ENCODE measurements at places on chromosomes 16 and 17. TPM values are rescaled to one million over a fixed set of nuclear protein-coding genes. Genes with fewer than 3 reads are reported as not detected.

DNA sequence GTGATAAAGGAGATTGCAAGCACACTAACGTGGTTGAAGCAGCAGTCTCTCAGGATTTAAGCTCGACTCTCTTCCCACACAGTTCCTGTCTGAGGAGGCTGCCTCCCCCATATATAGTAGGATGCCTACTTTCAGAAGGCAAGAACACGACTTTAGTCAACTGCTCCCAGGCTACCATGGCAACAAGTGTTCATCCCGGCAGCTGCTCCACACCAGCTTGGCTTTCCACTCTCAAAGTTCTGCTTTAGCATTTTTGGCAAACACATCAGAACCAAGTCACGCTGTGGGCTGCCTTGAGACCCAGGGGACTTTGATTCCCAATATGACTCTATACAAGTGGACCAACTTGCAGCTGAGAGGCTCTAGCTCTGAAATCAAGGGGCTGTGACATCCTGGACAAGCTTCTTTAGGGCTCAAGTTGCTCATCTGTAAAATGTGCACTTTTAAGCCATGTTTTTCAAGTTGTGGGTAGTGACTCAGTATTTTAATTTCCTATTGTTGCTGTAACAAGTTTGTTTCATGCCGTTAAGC lies 16.5 kb downstream of the ZP2 start:
- DNase-seq = no peak

- DNase-seq = no peak
These were observed 87.3 kb upstream of the CORO6 start for GRCh38 chr17:29709866-29710519.

DNA sequence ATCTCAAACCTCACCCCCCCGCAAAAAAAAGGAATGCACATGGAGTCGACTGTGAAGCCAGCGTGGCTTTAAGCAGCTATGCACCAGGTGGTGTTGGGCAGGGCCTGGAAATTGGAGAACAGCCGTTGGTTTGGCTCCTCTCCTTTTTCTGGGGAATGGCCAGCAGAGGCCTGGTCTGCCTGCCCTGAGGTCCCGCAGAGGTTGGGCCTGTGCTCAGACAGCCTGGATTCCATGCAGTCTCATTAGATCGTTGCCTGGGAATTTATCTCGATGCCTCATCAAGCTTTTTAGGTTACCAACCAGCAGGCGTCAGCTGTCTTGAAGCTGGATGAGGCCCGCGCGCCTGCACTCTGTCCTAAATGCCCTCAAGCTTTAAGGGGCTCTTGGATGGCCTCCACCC lies 9.8 kb downstream of the SLC12A3 start:
- no peak for DNase-seq

The TBX6 gene
- 4.5 TPM for total RNA-seq

DNA sequence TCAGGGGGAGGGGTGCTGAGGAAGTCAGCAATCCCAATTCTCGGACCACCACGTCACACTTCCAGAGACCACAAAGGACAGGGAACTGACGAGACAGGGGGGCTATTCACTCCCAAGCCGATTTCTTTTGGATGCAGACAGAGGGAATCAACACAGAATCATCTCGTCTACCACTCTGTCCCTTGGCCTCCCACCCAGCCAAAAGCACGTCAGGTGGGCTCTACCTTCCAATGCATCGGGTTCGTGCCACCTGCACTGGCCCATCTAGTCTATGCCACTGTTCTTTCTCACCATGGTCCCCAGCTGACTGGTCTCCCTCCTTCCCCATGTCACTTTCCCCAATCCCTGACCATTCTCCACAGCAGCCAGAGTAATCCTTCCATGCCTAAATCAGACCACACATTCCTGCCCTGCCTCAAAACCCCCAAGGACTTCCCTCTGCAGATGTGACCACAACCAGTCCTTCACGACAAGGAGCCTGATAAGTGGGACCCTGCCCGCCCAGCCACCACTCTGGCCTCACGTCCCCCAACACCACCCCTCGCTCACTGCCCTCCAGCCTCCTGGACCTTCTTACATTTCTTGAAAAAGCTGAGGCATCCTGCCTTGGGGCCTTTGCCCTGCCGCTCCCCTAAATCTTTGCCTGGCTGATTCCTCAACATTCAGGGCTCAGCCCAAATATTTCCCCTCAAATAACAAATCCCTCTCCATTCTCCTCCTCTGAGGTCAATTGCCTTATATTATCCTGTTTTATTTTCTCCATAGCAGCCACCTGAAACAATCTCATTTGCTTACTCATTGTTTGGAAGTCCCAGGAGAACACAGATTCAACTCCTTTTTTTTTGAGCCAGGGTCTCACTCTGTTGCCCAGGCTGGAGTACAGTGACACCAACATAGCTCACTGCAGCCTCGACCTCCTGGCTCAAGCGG lies 70.4 kb downstream of the IL21R start:
- no peak for DNase-seq

The ABCA6 gene
- 5.2 TPM for total RNA-seq

DNA sequence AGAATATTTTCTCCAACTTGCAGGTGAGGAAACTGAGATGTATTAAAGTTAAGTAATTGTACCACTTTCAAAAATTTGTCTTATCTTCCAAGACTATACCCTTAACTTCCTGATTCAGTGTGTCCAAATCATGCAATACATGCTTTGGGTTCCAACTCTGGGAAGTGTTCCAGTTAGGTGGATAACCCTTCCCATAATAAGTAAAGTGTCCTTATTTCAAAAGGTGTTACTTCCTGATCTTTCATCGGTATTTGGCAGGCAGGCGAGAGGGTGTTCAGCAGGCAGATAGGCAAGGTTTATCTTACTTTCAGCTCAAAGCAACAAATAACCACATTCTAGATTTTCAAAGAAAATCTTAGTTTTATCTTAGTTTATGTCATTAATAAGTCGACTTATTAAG lies 46.3 kb upstream of the ARHGAP44 start:
- DNase-seq = no peak

The SLC52A1 gene
- not detected for total RNA-seq

- DNase-seq = no peak
These were observed 3.5 kb downstream of the C17orf100 start for GRCh38 chr17:6654841-6655731.

- DNase-seq = no peak
These were observed 210.5 kb downstream of the IRX3 start for GRCh38 chr16:54076006-54076504.

The TPPP3 gene
- not detected for total RNA-seq

- DNase-seq = no peak
These were observed 6.0 kb downstream of the CDK5R1 start for GRCh38 chr17:32492648-32493289.

The SSTR5 gene
- not detected for total RNA-seq

DNA sequence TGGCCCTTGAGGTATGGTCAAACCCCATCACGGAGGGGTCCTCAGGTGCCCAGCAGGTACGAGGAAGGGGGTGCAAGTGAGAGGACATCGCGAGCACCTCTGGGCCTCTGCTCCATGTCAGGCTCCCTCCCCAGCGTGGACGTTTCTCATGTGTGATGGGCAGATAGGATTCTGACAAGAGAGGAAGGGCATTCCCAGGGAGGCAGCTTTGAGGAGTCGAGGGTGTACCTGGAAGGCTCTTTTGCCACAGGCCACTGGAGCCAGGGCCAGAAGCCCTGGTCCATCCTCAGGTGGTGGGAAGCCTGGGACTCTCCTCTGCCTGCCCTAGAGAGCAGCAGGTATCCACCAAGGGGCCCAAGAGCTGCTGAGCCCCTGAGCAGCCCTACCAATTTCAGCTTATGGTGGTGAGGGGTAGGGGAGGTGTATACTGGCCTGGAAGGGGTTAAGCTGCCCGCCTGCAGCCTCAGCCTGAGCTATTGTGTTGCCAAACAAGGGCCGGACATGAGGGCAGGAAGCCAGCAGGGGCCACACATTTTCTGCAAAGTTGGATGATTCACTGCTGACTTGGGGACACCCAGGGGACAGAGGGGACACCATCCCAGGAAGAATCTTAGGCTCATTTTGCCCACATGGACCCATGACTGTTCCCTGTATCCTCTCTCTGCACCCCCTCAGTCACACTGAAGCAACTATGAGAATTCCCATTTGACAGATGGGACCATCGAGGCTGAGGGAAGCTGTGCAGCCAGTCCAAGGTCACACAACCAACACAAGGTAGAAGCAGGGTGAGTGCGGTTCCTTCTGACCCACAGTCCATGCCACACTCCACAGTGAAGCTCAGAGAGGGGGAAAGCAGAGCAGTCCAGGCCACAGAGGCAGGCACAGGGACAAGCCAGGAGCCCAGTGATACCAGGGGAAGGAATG lies 1.7 kb downstream of the CDH5 start:
- no peak for DNase-seq

The RGS11 gene
- not detected for total RNA-seq

GRCh38 chr16:46783800-46784199 lies 35.7 kb upstream of the MYLK3 start:
- DNase-seq = no peak

- DNase-seq = no peak
These were observed 77.7 kb downstream of the NETO2 start for GRCh38 chr16:47065766-47066688.

The PIK3R6 gene
- not detected for total RNA-seq

DNA sequence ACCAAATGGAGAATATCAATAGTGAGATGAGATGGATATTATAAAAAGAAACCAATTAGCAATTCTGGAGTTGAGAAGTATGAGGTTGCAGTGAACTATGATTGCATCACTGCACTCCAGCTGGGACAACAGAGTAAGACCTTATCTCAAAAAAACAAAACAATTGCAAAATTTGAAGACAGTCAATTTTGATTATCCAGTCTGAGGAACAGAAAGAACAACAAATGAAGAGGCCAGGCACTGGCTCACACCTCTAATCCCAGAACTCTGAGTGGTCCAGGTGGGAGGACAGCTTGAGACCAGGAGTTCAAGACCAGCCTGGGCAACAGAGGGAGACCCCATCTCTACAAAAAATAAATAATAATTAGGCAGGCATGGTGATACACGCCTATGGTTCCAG lies 35.0 kb downstream of the USP32 start:
- DNase-seq = no peak

The CETP gene
- 0.41 TPM for total RNA-seq

The KREMEN2 gene
- not detected for total RNA-seq

- no peak for DNase-seq
These were observed 8.8 kb downstream of the JUP start for GRCh38 chr17:41777574-41778188.

DNA sequence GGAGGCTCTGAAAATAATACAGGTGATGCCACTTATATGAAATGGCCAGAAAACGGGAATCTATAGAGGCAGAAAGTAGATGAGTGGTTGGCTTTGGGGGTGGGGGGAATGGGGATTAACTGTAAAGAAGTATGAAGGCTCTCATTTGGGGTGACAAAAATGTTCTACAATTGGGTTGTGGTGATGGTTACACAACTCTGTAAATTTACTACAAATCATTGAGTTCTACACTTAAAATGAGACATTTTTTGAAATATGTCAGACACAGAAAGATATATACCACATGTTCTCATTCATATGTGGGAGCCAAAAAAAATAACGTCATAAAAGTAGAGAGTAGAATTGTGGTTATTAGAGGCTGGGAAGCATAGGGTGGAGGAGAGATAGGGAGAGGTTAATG lies 25.7 kb downstream of the ARHGAP17 start:
- no peak for DNase-seq
